ENCODE measurements at places on chromosomes 2 and 18.

DNA sequence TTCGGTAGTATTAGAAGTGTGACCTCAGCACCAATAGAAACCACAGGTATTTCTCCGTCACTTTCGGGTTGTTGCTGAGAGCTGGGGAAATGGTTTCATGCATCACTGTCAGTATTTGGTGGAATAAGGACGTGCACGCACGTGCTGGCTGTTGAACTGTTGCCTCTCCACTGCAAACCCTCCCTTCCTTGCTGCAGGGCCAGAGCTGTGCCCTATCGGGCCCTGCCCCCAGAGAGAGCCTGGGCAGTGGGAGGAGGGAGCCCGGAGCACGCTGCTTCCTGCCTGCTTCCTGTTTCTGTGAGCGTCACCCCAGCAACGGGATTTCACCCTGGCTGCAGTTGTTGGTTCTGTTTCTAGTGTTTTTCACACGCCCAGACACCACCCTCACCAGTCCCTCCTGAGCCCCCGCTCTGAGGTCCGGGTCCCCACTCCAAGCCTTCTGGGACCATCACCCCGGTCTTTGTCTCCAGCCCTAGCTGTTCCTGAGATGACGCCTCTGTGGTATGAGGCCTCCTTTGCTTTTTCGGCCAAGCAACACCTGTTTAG, 47.4 kb downstream of the LRRFIP1 start:
- peak; percentile 75 for DNase-seq

DNA sequence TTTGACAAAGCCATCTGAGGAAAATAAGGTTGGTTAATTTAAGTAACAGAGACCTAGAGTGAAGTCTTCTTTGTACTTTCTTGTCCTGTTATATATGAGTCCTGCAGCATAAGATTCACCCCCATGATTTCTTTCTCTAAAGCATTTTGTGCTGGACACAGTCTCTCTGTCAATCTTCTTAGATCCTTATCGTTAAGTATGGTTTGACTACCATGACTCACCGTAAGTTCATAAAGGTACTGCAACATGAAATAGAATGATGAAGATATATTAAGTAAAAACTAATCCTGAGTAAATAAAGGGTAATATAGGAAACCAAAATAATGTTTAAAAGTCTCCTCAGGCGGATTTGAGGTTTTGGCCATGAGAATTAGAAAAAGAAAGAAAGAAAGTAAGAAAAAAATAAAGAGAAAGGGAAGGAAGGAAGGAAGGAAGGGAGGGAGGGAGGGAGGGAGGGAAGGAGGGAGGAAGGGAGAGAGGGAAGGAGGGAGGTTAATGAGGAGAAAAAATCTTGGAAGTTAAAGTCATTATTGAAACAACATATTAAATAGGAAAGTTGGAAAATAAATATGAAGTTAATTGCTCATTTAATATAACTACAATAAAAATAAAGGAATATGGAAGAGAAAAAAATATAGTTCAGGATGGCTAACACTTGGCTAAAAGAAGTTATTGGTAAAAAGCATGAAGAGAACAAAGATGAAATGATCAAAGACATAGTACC, 980.3 kb upstream of the CDH2 start:
- DNase-seq: no peak

- DNase-seq: no peak
Observed at GRCh38 chr2:236238751-236239150, 25.5 kb downstream of the ASB18 start.

GRCh38 chr2:202094426-202094986, 21.5 kb downstream of the KIAA2012 start:
- no peak for DNase-seq

DNA sequence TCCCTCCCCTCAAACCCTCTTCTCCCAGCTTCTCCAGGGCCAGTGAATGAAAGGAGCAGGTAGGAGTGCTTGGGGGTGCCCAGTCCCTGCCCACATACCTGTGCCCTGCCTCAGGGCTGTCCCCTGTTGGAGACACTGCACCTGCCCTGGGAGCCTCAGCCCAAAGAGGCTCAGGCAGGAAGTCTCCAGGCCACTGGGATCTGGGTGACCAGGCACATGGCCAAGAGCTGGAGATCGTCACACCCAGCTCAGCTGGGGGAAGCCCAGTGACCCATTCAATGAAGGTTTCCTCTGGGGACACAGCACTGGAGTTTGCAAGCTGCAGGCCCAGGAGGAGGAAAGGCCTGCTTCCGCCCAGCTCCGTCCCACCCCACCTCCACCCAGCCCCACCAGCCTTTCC, 156.4 kb downstream of the ZFP36L2 start:
- no peak for DNase-seq

DNA sequence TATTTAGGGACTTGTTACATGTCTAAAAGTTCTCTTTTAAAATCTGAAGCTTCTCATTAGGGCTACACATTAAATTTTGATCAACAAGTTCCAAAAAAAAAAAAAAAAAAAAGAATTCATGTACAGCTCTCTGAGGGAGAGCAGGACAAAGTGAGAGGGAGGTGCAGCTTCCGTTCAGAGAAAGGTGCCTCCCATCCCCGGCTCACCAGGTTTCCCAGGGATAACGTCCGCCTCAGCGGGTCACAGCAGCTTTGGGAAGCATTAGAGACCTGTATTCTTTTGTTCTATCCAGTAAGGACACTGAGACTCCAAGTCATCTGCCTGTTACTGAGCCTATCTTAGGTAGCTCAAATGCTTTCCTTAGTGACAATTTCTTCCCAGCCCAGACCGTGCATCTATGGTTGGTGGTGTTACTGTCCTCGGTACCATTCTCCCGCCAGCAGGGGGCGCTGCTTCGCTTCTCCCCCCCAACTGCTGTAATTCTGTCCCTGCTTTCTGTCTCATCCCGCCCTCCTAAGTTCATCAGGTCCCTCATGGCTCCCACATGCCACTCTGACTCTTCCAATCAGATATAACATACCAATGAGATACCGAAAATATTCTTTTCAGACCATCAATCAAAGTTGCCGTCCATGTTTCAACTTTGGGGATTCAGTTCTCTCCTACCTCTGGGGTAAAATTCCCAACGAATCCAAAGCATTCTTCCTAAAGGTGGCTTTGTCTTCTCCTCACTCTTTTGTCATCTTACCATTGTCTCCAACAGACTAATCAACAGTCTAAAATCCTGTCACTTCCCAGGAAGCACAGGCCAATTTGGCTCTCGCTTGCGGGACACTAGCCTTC, 466.5 kb downstream of the METTL4 start:
- peak; percentile 4 for DNase-seq

- DNase-seq: no peak
Observed at GRCh38 chr2:125516496-125517109, 1139.4 kb upstream of the GYPC start.

DNA sequence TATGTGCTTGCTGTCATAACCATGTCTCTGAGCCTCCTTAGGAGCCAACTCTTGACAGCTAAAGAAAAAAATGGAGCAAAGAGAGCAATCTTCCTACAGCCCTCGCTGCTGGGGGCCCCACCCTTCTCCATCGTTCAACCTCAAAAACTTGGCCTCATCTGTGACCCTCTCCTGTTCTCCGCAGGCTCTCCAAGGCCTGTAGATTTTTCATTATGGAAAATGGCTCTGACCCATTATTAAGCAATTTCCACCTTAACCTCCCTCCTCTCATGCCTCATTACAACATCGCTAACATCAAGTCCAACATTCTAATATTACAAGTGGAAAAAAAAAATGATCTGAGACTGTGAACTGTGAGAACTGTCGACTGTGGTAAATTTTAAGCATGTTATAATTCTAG, 98.7 kb downstream of the SLC8A1 start:
- DNase-seq: no peak

DNA sequence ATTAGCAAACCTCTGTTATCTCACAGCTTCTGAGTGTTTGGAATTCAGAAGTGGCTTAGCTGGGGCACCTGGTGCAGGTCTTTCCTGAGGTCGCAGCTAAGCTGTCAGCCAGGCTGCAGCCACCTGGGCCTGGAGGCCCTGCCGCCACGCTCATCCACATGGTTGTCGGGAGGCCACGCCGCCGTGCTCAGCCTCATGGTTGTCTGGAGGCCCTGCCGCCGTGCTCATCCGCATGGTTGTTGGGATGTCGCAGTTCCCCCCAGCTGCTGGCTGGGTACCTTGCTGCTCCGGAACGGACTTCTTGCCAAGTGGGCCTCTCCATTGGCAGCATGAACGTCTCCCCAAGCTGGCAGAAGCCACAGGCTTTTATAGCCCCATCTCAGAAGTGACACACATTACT, 24.3 kb upstream of the MPPE1 start:
- DNase-seq: no peak

DNA sequence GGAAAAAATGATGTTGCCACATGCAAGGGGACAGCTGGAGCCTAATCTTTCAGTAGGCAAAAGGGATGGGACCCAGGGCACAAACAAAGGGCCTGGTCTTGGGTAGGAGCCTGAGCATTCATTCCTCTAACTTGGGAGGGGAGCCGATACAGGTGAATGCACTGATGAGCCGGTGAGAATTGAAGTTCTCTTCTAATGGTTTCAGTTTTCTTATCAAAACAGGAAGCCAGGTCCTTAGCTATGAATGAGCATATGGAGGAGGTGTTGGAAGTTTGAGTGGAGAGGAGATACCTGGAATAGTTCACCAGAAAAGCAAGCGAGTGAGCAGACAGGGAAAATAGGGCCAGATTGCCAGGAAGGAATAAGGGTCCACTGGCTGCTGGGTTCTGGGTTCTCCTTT, 10.1 kb downstream of the DPP4 start:
- no peak for DNase-seq

- no peak for DNase-seq
Observed at GRCh38 chr2:70282439-70282838, 11.1 kb downstream of the SNRPG start.

DNA sequence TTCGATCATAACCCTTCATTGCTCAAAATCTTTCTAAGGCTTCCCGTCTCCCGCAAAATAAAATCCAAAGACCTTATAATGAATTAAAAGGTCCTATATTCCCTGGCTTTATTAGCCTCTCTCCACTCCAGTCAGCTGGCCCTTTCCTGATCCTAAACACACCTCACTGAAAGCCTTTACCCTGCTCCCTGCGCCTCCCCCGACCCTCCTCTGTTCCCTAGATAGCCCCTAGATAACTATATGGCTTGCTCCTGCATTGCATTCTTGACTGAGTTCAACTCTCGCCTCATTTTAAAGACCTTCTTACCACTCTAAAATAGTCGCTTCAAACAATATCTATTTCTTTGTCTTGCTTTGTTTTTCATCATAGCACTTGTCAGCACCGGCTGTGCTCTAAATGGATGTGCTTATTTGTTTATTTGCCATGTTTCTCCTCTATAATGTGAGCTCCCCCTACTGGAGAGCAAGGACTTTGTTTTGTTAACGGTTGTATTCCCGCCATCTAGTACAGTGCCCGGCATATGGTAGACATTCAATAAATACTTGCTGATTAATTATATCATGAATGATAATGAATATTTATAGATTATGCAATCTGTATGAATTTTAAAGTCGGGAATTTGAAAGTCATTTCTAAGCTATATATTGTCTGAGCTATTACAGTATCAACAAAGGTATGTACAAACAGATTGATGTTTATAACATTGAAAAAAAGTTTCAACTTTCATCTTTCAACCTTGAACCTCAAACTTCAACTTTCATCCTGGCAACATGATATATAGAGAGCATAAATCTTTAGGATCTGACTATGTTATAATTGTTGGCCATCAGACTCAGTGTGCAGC, 32.4 kb upstream of the VIT start:
- DNase-seq: no peak

- no peak for DNase-seq
Observed at GRCh38 chr2:37854676-37855282, 70.3 kb upstream of the RMDN2 start.

- no peak for DNase-seq
Observed at GRCh38 chr2:83595926-83596325, 863.2 kb downstream of the SUCLG1 start.

- DNase-seq: no peak
Observed at GRCh38 chr2:236592821-236593220, 23.2 kb downstream of the ACKR3 start.

- DNase-seq: no peak
Observed at GRCh38 chr18:51525453-51526225, 328.2 kb upstream of the MEX3C start.

DNA sequence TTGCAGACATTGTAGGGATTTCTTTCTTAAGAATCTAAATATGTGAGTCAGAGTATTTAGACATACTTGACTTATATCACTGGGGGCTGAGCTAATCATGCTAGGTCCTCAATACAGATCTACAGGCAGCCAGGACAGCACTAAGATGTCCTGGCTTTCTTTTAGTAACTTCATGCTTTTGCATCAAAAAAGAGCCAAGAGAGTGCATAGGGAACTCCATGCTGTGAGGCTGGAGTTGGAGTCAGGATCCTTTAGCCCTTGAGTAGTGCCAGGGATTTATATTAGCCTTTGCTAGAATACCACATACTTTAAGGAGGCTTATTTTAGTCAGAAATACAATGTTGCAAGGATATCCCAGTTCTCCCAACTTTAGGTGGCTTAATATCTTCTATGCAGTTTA, 289.7 kb downstream of the CCDC85A start:
- no peak for DNase-seq

- no peak for DNase-seq
Observed at GRCh38 chr2:10557506-10558265, 109.6 kb upstream of the ODC1 start.

GRCh38 chr2:214481204-214481603, 70.3 kb downstream of the VWC2L start:
- no peak for DNase-seq

DNA sequence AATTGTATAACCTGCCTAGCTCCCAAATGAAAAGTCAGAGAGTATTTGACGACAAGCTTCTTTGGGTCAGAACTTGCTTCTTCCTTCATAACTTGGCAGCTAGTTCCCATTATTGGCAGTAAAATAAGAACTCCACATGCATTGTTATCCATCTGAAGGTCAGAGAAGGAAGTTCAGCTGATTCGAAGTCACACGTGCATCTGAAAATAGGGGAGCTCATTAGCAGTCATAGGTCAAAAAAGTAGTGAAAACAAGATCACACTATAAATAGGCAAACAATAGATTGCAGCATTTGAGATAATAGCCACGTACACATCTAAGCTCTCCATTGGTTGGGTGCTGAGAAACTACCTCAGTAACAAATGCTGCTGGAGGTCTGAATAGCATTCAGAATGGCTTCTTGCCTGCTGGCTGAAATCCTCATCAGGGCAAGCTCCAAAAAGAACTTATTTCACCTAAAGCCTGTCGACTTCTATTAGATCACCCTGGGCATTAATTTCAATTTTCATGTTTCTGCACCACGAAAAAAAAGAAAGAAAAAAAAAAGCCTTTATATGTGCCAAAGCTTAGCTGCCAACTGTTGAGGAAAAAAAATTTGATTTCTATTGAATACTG, 1492.9 kb upstream of the CELF4 start:
- DNase-seq: no peak
